ENCODE measurements at places on chromosomes 5 and 9.
A peak's percentile ranks its signal among the peaks of the same experiment; 100 is the strongest.

- no peak for DNase-seq
These were observed 1209.8 kb upstream of the CDH6 start for GRCh38 chr5:29983528-29984155.

DNA sequence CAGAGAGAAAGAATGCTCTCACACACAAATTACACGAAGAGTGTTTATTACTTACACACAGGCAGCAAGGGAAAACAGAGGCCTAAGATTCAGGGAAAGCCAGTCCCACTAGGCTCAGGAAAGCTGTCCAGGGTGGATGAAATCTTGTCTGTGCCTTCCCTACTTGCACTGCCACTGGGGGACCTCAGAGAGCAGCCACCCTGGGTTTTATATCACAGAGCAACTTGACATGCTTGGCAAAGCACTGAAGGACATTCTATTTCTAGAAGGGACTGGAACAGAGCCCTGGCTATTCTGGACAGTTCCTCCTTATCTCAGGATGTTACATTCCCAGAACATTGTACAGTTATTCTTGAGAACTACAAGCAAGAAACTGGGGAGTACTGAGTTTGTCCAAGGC, 7.5 kb upstream of the PRSS3 start:
- no peak for DNase-seq

DNA sequence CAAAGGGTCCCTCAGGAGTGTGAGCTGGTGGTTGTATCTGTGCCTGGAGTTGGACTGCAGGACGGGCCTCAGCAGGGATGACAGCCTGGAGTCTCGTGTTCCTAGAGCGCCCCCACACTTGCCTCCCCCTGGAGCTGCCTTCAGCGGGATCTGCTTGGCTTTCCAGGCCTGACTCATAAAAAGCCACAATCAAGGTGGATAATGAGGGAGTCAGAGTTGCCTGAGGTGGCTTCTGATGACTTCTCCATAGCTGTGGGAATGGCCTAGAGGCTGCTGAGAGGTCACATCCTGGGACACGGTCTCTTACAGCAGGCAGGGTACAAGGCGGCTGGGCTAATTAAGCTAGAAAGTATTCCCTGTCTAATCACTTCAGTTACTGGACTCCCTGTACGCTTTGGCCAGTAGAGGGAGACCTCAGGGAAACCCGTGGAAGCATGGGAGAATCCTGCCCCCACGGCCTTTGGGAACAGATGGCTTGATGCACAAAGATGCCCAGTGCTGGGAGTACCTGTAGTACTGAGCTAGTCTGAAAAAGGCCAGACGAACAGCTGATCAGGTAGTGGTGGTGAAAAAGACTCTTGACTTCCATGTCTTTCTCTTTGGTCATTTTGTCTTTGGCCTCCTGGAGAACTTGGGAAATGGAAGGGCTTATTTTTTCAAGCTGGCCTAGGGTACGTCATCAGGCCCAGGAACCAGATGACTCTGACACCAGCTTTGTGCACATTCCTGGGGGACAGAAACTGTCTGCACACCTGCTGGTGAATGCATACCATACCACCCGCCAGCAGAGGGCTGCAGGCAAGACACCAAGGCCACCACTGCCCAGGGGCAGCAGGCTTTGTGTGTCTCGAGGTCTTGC, 16.1 kb upstream of the FRRS1L start:
- DNase-seq, result peak; percentile 76

DNA sequence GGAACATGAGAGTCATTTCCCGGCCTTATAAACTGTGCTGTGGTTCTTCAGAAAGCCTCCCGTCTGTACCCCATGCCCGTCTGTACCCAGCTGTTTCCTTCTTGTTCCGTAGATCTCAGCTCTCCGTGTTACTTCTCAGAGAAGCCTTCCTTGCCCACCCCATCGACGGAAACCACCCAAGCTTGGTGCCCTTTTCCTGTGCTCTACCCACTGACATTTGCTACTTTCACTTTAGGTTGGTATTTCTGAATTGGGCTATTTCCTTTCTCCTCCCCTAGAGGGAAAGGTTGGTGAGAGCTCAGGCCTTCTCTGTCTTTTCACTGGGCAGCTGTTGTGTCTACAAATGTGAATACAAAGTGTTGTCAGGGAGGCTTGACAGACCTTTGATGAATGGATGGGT, 764.5 kb upstream of the ADAMTS16 start:
- DNase-seq, result no peak

DNA sequence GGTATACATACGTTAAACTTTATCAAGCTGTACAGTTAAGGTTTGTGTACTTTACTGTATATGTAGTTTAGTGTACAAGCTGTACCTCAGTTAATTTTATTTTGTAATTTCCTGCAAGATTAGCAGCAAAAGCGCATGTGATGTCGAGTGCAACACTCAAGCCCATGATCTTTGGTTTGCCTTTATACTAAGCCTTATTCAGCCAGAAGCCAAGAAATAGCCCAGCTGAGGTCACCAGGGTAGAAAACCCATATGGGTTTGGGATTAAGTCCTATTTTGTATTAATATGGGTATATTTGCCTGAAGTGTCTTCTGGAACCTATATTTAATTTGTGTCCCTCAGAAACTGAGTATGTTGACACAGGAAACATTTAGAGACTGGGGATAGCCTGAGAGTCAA, 59.3 kb downstream of the ZFAND5 start:
- no peak for DNase-seq

GRCh38 chr5:150568663-150569062, 60.7 kb downstream of the NDST1 start:
- no peak for DNase-seq

GRCh38 chr5:74040811-74041491, 415.0 kb downstream of the ARHGEF28 start:
- no peak for DNase-seq

DNA sequence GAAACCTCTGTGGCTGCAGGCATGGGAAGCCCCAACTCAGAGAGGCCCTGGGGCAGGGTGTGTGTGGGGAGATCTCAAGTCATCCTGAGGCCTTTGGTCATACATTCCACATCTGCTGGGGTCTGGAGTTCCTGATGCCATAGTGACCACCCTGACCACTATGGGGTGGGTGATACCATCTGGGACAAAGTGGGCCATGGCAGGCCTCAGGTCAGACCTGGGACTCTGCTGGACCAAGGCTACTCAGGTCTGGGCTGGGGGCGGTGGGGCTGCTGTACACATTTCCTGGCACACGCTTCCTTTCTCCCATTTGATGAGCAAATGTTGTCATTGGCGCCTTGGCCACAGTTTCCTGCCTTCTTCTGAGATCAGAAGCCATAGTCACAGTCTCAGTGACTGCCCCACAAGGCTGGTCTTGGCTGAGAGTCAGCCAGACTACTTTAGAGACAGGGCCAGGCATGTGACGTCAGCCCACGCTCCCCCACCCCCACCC, 15.1 kb upstream of the ACSL6 start:
- no peak for DNase-seq

DNA sequence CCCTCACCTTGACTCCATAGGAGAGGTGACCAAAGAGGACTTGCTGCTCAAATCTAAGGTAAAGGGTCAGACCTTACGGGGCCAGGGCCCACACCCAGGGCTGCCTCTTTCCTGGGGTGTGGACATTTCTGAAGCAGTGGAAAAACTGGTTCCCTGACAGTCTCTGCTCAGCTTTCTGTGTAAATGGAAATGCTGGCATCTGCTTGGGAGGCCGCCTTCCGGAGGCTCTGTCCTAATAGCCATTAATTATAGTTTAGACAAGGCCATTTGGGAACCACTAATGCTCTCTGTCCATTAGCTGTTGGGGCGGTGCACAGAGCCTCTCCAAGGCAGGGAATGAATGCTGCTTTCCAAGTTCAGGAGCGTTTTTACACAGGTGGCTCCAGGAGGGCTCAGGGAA, 17.3 kb downstream of the USP20 start:
- no peak for DNase-seq

- DNase-seq, result no peak
These were observed 129.8 kb upstream of the IL12B start for GRCh38 chr5:159459951-159460538.

Data from T47D (cell line).